ENCODE measurements at places on chromosomes 4 and X. TPM values are rescaled to one million over a fixed set of nuclear protein-coding genes. Genes with fewer than 3 reads are reported as not detected.

DNA sequence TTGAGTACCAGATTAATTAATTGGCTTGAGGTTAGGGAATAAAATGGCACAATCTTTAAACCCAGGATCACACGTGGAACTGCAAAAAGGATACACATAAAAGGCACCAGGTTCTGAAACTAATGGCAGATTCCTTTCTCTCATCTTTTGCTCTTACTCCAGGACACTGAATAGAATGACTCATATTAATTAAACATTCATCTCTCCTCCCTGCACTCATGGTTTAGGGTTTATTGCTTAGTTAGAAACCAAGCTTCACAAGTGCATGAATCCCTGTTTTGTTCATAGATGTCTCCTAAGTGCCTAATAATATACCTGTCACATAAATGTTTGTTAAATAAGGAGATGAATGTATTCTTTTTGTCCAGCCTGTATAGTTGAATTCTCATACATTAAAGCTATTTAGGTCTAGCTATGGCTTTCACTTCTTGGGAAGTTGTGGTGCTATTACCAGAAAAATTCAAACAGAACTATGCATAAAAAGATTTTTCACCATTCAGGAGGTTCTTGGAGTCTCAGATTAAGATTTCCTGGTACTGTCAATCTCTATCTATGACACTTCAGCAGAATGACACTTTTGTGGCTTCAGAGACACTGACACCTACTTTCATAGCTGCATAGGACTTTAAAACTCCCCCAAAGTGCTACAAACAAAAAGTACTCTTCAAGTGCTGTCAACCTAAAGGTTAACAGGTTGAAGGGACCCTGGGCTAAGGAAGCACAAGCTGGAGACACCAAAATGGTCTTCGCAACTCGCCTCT lies 7.4 kb downstream of the CORIN start:
- H3K27ac ChIP-seq, result no peak overlapping the region
- H3K27me3 ChIP-seq, result peaks cover 2% of the 10 kb centered on the region
- peaks cover 22% of the 10 kb centered on the region for H3K4me1 ChIP-seq
- no peaks in the 10 kb centered on the region for H3K36me3 ChIP-seq

CBLL2 gene
- not detected for total RNA-seq

DNA sequence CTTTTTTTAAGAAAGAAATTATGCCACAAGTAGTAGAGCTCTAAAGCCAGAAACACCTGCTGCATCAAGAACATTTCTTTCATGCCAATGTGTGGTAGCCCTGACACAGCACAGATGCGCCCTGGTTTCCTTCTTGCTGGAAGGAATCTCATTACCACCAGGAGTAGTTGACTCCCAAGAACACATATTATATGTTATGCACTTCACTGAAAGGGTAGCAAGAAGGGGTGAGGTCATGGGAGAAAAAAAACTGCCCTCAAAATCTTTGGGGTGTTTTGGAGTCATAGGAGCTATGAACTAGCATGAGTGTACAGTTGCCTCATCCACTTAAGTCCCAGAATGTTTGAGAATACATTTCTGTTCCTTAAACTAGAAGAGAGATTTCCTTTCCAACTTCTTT lies 185.8 kb upstream of the C1QTNF7 start:
- H3K4me3 ChIP-seq, result no peak overlapping the region
- no peaks in the 10 kb centered on the region for H3K36me3 ChIP-seq
- DNase-seq, result no peak
- no peaks in the 10 kb centered on the region for H3K4me1 ChIP-seq
- H3K27ac ChIP-seq, result no peak overlapping the region

DNA sequence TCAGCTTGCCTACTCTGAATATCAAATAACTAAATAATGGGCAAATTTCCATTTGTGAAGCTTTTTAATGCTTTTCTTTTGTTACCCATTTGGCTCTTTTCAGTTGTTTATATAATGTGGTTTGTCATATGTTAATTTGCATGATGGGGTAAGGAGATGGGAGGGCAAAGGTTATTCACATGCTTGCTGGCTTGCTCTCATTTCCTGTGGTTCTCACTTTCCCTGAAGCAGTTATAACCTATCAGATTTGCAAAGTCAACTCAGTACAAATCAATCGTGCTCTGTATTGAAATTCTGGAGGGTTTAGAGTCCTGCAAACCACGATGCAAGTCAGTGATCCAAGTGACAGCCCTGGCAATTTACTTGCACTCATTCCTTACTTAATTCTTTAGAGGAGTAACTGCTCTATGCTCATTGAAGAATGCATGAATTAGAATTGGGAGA lies 711.2 kb downstream of the ADGRL3 start:
- no peak overlapping the region for H3K4me3 ChIP-seq
- H3K36me3 ChIP-seq, result no peaks in the 10 kb centered on the region
- H3K27ac ChIP-seq, result no peak overlapping the region
- DNase-seq, result no peak
- no peaks in the 10 kb centered on the region for H3K27me3 ChIP-seq
- H3K4me1 ChIP-seq, result no peaks in the 10 kb centered on the region

ETDA gene
- total RNA-seq, result not detected

DNA sequence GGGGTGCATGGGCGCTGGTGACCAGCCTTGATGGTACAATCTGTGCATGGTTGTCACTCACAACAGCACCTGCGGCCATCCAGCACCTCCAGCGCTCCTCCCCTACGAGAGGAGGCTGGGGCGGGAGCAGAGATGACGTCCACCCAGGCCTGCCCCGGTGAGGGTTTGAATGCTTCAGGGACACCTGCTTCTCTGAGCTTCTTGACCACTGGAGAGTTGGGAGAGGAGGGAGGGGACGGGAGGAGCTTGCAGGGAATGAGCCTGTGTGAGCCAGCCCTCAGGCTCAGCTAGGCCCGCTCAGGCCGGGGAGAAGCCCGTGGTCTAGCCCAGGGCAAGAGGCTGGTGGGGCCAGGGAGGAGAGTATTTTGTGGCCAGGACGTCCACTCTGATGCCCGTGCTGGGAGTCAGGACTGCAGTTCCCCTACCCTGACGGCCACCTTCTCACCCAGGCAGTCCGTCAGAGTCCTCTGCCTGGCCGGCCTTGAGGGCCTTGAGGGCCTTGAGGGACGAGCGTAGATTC lies 59.2 kb downstream of the CPZ start:
- H3K27ac ChIP-seq, result no peak overlapping the region
- no peaks in the 10 kb centered on the region for H3K4me1 ChIP-seq
- no peak for DNase-seq
- no peaks in the 10 kb centered on the region for H3K36me3 ChIP-seq
- no peak overlapping the region for H3K4me3 ChIP-seq

DNA sequence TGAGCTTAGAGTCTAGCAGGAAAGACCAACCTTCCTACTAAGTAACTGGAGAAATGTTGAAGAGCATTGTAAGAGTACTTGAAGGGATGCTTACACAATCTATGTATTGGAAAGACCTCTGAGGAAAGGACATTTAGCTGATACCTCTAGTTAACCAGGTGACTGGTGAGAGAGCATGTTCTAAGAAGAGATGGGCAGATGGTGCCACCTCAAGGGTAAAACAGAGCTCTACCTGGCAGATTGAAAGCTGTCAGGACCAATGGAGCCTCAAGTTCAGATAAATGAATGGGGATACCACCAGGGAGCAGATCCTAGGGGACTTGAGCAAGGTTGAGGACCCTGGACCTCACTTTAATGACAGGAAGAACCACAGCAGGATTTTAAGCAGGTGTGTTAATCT lies 196.4 kb downstream of the QDPR start:
- no peak overlapping the region for H3K27ac ChIP-seq
- H3K27me3 ChIP-seq, result peaks cover 5% of the 10 kb centered on the region
- no peaks in the 10 kb centered on the region for H3K4me1 ChIP-seq
- no peak overlapping the region for H3K4me3 ChIP-seq

- no peak overlapping the region for H3K27ac ChIP-seq
- H3K36me3 ChIP-seq, result no peaks in the 10 kb centered on the region
- H3K4me1 ChIP-seq, result no peaks in the 10 kb centered on the region
- DNase-seq, result no peak
- H3K27me3 ChIP-seq, result no peaks in the 10 kb centered on the region
Observed at GRCh38 chr4:82017680-82018079, 356.1 kb downstream of the HNRNPD start.

DNA sequence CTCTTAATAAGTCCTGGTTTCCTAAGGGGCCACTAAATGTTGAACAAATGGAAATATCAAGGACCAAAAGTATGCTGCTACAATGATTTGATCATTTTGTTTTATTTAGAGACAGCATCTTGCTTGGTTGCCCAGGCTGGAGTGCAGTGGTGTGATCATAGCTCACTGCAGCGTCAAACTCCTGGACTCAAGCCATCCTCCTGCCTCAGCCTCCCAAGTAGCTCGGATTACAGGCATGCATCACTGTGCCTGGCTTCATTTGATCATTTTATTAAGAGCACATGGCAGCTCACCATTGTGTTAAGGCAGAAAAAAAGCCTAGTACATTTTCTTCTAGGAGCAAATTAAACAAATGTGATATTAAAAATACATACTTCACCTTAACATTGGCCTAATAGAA lies 52.7 kb downstream of the DCLK2 start:
- no peaks in the 10 kb centered on the region for H3K36me3 ChIP-seq
- no peaks in the 10 kb centered on the region for H3K27me3 ChIP-seq
- no peaks in the 10 kb centered on the region for H3K4me1 ChIP-seq
- no peak overlapping the region for H3K4me3 ChIP-seq

PARM1 gene
- total RNA-seq, result 0.25 TPM

DNA sequence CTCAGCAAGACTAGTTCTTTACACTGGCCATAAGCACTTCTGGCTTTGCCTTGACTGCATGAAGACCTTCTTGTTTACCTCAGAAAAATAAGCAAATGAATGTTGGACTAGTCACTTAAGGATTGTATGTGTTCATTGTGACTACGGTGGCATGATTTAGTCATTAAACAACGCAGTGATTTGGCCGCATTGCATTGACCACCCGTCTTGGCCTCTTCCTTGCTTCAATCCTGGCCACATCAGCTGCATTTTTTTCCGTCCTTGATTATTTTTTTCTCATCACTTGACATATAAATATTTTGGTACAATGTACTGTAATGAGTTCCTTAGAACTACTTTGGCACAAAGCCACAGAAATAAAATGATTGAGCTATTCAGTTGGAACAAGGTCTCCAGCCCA lies 656.2 kb downstream of the RAB28 start:
- H3K27me3 ChIP-seq, result no peaks in the 10 kb centered on the region
- no peak overlapping the region for H3K27ac ChIP-seq
- H3K4me3 ChIP-seq, result no peak overlapping the region
- H3K4me1 ChIP-seq, result no peaks in the 10 kb centered on the region

DNA sequence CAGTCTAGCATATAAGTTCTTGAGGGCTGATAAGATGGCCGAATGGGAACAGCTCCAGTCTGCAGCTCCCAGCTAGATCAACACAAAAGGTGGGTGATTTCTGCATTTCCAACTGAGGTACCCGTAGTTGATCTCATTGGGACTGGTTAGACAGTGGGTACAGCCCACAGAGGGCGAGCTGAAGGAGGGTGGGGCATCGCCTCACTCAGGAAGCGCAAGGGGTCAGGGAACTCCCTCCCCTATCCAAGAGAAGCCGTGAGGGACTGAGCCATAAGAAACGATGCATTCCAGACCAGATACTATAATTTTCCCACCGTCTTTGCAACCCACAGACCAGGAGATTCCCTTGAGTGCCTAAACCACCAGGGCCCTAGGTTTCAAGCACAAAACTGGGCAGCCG lies 109.0 kb downstream of the RPS6KA6 start:
- H3K4me3 ChIP-seq, result no peak overlapping the region
- H3K36me3 ChIP-seq, result no peaks in the 10 kb centered on the region
- no peaks in the 10 kb centered on the region for H3K4me1 ChIP-seq
- DNase-seq, result no peak
- no peak overlapping the region for H3K27ac ChIP-seq

NEXMIF gene
- total RNA-seq, result 0.62 TPM

DNA sequence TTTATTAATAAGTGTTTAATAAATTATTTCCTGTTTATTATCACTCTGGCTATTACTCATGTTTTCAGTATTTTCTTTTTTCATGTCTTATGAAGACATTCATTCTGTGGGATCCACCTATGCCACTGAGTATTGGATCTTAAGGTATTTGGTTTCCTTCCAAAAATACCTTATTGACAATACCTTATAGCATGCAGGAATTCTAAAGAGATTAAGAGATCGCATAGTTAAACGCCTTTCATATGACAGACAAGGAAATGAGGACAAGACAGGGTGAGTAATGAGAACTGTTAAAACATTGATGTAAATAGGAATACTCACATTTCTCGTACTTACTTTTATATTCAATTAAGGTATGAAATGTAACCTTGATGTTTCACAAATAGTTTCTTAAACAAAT lies 38.2 kb upstream of the TMPRSS11B start:
- H3K27ac ChIP-seq, result no peak overlapping the region
- no peak overlapping the region for H3K4me3 ChIP-seq
- no peaks in the 10 kb centered on the region for H3K4me1 ChIP-seq
- H3K36me3 ChIP-seq, result no peaks in the 10 kb centered on the region
- no peak for DNase-seq

- H3K27ac ChIP-seq, result no peak overlapping the region
- no peaks in the 10 kb centered on the region for H3K4me1 ChIP-seq
- DNase-seq, result no peak
- H3K27me3 ChIP-seq, result no peaks in the 10 kb centered on the region
- no peak overlapping the region for H3K4me3 ChIP-seq
- no peaks in the 10 kb centered on the region for H3K36me3 ChIP-seq
Observed at GRCh38 chr4:128986908-128987307, 106.4 kb downstream of the SCLT1 start.

POLN gene
- total RNA-seq, result 3.2 TPM

GRCh38 chr4:94741304-94741703 lies 16.5 kb upstream of the BMPR1B start:
- H3K27me3 ChIP-seq, result no peaks in the 10 kb centered on the region
- no peaks in the 10 kb centered on the region for H3K36me3 ChIP-seq
- no peak overlapping the region for H3K27ac ChIP-seq
- H3K4me3 ChIP-seq, result no peak overlapping the region
- DNase-seq, result no peak
- H3K4me1 ChIP-seq, result no peaks in the 10 kb centered on the region

PLAC1 gene
- total RNA-seq, result not detected

GRCh38 chr4:124445071-124445470 lies 267.5 kb downstream of the ANKRD50 start:
- H3K36me3 ChIP-seq, result no peaks in the 10 kb centered on the region
- no peak overlapping the region for H3K4me3 ChIP-seq
- H3K4me1 ChIP-seq, result no peaks in the 10 kb centered on the region
- no peak for DNase-seq
- H3K27ac ChIP-seq, result no peak overlapping the region

DNA sequence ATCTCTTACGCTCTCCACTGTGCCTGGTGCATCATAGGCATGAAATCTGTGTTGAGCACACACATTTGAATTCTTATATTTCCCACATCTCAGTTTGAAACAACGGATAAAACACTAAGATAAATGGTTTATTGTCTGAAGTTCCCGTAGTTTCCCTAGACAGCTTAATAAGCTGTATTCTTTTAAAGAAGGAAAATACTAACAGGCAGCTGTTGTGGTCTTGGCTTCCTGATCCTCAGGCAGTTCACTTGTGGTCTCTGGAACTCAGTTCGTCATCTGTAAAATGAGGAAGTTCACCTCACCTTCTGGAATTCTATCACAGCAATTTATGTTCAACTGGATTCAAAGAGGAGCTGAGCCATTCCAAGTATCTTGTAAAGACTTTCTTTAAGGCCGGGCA lies 1805.6 kb upstream of the TENM3 start:
- no peaks in the 10 kb centered on the region for H3K36me3 ChIP-seq
- H3K27me3 ChIP-seq, result no peaks in the 10 kb centered on the region
- no peak for DNase-seq
- no peak overlapping the region for H3K4me3 ChIP-seq
